ENCODE measurements at places on chromosomes 6 and 20. TPM values are rescaled to one million over a fixed set of nuclear protein-coding genes. Genes with fewer than 3 reads are reported as not detected.

GRCh38 chr20:3825526-3825925, 5.2 kb downstream of the AP5S1 start:
- no peak for DNase-seq
- H3K4me1 ChIP-seq = peaks cover 7% of the 10 kb centered on the region
- no peaks in the 10 kb centered on the region for H3K27me3 ChIP-seq
- H3K27ac ChIP-seq = no peak overlapping the region
- no peak overlapping the region for H3K4me3 ChIP-seq
- H3K36me3 ChIP-seq = peaks cover 43% of the 10 kb centered on the region

DNA sequence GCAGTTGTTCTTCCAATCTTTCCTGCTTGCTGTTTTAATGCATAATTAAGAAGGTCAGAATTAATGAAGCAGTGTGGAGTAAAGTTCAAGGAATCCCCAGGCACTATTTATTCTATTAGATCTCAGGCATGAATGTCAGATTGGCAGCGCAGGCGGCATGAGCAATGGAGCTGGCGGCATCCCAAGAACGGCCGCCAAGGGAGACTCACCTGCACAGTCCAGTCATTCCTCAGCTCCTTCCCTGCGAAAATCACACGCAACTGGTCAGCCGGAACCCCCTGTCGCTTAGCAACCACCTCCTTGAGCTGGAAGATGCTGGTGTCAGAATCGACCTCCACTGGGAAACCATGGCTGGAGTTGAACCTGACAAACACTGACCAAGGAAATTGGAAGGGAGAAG, 284.5 kb downstream of the PRKN start:
- no peaks in the 10 kb centered on the region for H3K27me3 ChIP-seq
- no peak overlapping the region for H3K4me3 ChIP-seq
- H3K36me3 ChIP-seq = no peaks in the 10 kb centered on the region
- H3K4me1 ChIP-seq = peaks cover 6% of the 10 kb centered on the region
- no peak overlapping the region for H3K27ac ChIP-seq
- peak; percentile 73 for DNase-seq

DNA sequence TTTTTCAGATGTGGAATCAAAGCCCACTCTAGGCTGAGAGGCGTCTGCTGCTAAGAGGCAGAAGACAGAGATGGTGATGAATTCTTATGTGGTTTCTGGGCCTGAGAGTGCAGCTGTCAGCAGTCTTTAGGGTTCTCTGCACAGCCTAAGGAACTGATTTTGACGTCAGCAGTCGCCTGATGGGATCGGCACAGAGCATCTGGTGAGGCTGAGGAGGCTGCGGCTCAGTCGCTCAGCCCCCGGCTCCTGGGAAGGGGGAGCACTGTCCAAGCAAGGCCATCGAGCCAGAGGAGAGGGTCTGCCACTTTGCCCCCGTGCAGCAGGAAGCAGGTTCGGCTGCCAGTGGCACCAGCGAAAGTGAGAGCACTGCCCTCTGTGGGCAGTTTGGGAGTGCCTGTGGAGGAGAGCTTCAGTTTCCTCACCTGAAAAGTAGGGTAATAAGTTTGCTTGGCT, 92.5 kb downstream of the TCP11 start:
- H3K27me3 ChIP-seq = no peaks in the 10 kb centered on the region
- no peak for DNase-seq
- H3K4me1 ChIP-seq = peaks cover 23% of the 10 kb centered on the region
- peaks cover 17% of the 10 kb centered on the region for H3K36me3 ChIP-seq
- no peak overlapping the region for H3K4me3 ChIP-seq

DNA sequence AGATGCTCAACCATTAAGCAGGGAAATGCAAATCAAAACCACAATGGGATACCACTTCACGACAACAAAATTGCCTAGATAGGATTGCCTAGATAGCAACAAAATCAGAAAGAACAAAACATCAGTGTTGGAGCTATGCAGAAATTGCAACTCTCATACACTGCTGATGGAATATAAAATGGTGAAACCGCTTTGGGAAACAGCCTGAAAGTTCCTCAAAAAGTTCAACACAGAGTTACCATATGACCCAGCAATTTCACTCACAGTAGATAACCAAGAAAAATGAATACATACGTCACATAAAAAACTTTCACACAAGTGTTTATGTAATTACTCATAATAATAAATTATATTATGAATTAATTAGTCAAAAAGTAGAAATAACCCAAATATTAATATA, 78.3 kb downstream of the MAFB start:
- peaks cover 6% of the 10 kb centered on the region for H3K4me1 ChIP-seq
- H3K36me3 ChIP-seq = no peaks in the 10 kb centered on the region
- H3K27me3 ChIP-seq = no peaks in the 10 kb centered on the region

DNA sequence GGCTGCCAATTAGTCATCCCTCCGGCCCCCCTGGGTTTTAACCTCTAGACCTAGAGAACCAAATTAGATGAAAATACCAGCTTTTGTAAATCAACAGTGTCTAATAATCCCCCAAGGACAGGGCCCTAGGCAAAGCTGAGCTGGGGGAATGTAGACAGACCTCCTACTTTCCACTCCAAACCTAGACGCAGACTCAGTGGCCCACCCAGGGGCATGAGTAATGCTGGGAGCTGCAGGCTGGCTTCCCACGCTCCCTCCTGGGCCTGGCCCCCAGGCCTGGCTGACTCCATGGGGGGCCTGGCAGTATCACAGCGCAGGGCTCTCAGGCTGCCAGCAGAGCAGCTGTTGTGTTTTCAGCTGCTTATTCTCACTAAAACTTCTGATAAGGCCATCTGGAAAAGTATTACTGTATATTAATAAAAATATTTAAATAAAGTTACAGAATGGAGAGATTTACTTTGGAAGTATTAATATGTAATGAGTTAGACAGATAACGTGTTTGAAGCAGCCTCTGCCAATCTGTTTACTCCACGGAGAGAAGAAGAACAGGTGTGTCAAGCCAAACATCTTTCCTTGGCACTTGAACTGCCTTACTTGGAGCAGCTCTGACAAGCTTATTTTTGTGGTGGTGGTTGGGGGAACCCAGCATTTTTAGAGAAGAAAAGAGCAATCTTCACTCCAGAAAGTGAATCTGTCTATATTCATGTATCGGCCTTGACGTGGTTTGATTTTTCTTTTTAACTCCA, 144.0 kb upstream of the AGPAT4 start:
- H3K27me3 ChIP-seq = no peaks in the 10 kb centered on the region
- no peaks in the 10 kb centered on the region for H3K36me3 ChIP-seq
- no peak overlapping the region for H3K4me3 ChIP-seq

- H3K4me1 ChIP-seq = peaks cover 5% of the 10 kb centered on the region
- H3K27me3 ChIP-seq = peaks cover 10% of the 10 kb centered on the region
- no peak overlapping the region for H3K4me3 ChIP-seq
- H3K27ac ChIP-seq = no peak overlapping the region
Observed at GRCh38 chr6:39938773-39939654, 4.8 kb upstream of the MOCS1 start.

The POPDC3 gene
- 7.3 TPM for total RNA-seq

The MATN4 gene
- total RNA-seq = not detected
